B cell (primary cell): ENCODE measurements at places on chromosomes 1 and 21.

GRCh38 chr21:39111931-39112550, 71.2 kb downstream of the PSMG1 start:
- DNase-seq, result no peak

DNA sequence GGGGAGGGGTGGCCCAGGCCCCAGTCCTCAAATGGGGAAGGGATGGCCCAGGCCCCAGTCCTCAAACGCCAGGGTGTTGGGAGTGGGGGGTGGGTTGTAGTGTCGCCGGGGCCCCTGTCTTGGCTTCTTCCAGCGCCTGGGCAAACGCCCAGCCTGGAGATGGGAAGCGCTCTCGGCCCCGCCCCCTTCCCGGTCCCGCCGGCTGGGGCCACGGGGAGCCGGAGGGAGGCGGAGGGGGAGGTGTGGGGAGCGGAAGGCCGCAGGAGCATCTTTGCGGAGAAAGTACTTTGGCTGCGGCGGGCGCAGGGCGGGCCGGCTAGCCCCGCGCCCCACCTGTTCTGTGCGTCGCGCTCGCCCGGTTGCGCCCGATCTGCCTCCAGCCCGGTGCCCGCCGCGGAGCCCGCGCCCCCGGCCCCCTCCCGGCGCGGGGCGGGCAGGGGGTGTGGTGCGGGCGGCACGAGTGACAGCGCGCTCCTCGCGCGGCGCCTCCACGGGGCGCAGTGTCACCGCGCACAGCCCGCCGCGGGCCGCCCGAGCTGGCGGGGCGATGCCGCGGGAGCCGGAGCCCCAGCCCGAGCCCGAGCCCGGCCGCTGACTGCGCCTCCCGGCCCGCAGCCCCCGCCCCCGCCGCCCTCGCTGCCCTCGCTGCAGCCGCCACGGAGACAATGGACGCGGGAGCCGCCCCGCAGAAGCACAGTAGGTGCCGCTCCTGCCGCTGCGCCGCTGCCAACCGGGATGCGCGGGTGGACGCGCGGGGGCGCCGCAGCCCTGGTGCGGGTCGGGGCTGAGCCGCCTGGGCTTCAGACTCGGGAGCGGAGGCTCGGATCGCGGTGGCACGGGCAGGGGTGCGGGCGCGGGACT, 31.1 kb upstream of the PEX10 start:
- peak; percentile 29 for DNase-seq

- DNase-seq, result peak; percentile 23
Measured at GRCh38 chr1:53737648-53738204, 1.2 kb downstream of the GLIS1 start.

GRCh38 chr1:36857754-36858153, 176.6 kb downstream of the GRIK3 start:
- DNase-seq, result no peak

DNA sequence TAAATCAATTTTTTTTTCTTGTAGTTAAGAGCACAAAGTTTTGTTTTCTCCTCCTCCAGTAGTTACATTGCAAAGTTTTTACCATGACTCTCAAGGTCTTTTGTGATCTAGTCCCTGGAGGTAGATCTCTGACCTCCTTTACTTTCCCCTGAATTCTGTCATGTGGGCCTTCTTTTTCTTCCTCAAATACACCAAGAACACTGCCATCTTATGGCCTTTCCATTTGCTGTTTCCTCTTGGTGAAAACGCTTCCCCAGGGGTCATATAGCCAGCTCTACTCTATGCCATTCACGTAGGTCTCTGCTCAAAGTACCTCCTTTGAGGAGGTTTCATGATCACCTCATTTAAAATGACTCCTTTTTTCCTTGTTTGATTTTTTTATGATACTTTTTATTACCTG, 2.7 kb downstream of the DDX20 start:
- no peak for DNase-seq
